ENCODE measurements at places on chromosomes 13 and 19.

- no peak for DNase-seq
Observed at GRCh38 chr19:4577020-4577782, 17.7 kb upstream of the SEMA6B start.

- no peak for DNase-seq
Observed at GRCh38 chr13:60146471-60146870, 17.3 kb downstream of the DIAPH3 start.

GRCh38 chr13:51249255-51249654 is 27.1 kb downstream of the FAM124A start:
- DNase-seq, result no peak

GRCh38 chr13:43665388-43665787 is 121.4 kb downstream of the ENOX1 start:
- no peak for DNase-seq

GRCh38 chr13:40445557-40445990 is 220.9 kb downstream of the FOXO1 start:
- DNase-seq, result peak; percentile 63

DNA sequence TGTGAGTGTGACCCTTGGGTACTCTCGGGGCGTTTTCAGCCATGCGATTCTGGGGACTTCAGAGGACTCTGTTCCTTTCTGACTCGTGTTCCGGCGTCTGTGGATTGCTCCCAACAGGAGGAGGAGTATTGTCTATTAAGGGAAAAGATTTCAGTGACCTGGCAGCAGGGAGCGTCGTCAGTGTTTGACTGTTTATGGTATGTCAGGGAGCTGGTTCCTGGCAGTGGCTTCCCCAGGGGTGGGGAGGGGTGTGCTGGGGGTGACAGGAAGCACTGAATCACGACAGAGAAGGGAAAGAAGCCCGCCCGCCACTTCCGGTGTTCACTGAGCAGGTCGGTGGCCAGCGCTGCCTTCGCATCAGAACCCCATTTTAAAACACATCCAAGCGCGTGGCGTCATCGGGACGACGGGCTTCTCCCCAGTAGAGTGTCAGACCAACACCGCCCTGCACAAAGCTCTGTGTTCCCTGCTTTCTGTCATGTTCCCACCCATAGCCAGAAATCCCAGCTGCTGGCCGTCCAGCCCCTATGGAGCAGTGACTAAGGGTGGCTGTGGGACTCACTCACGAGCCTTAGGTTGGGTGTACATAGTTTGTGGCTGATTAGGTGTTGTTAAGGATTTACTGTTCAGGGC is 33.8 kb downstream of the COL4A2 start:
- DNase-seq, result peak; percentile 64

DNA sequence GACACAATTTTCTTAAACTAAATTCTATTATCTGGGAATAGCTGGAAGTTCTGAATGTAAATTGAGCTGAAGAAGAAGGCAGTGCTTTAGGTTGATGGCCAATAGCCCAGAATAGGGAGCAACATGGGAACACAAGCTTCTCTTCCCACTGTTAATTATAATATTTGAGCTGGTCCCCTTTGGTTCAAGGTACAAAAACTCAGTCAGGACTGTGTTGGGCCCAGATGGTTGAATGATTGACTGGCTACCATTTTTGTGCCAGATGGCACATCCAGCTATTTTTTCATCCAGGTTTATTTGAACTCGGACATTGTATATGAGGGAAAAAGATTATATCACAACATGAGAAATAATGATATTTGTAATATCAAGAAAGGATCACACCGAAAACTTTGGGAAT is 458.9 kb downstream of the SLITRK1 start:
- DNase-seq, result no peak

- DNase-seq, result no peak
Observed at GRCh38 chr13:40637643-40638042, 28.8 kb downstream of the FOXO1 start.

DNA sequence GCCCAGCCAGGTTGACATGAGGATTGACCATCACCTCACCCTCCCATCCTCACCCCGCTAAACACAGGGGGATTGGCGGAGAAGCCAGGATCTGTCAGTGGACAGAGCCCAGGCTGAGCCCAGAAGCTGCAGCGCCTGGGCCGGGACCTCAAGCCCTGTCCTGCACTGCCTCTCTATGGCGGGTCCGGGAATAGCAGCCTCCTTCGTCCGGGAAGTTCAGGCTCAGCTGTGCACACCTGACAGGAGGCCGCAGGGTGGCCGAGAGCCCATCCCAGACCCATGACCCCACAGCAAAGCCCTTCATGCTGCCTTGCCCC is 67.8 kb downstream of the SPACA7 start:
- DNase-seq, result peak; percentile 63

- no peak for DNase-seq
Observed at GRCh38 chr13:47250146-47250545, 353.3 kb upstream of the HTR2A start.

GRCh38 chr19:35089554-35089953 is 26.1 kb upstream of the FXYD3 start:
- DNase-seq, result no peak

DNA sequence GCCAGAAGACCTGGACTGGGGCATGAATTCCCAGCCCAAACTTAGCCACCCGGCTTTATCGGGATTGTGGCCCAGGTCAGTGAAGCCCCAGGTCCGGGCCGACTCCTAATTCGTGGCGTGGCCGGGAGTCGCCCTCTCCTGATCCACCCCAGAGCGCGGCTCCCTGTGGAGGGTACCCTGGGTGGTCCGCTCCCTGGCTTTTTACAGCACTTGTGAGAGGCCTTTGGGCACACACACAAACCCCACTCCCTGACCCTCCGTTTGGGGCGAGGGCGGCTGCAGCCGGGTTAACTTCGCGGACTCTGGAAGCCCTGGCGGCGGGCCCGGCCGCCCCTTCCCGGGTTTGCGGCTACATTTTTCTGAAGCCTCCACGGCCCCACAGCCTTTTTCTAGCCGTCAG is 56.4 kb downstream of the ZNF568 start:
- DNase-seq, result no peak

- DNase-seq, result no peak
Observed at GRCh38 chr19:2436926-2437325, 9.5 kb upstream of the TIMM13 start.

DNA sequence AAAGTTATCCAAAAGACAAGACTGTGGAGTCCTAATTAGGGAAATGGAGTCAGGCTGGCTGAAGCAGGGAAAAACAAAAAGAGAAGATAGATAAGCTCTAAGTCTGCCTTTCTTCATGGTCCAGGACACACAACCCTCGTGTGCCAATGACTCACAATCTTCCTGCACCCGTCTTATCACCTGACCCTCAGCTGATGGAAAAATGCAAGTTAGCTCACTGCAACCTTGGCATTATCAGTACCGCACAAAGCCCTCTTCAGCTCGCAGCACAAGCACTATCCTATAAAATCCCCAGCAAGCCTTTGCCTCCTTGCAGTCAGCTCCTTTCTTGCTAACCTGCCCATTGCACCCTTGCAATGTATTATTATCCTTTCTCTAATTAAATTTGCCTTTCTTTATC is 4.3 kb downstream of the OR7A5 start:
- DNase-seq, result no peak

DNA sequence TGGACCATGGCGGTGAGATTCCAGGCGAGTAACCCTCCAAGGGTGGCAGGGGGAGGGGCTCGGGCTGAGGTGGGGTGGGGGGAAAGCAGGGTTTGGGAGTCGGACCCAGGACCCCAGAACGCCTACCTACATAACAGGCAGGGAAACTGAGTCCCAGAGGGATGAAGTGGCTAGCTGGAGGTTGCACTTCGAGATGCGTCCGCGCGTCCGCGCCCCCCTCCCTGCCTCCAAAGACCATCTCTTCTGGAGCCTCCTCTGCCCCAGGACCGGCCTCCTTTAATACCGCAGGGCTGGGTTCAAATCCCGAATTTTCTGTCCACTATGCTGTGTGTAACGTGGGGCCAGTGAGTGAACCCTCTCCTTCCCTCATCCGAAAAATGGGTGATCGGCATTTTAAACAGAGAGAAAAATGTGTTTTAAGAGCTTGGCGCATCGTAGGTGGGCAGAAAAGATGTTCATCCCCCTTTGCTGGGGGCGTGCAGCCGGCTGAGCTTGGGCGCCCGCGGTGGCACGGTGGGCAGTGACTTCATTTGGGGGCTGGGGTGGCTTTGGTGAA is 13.8 kb downstream of the TJP3 start:
- DNase-seq, result no peak

DNA sequence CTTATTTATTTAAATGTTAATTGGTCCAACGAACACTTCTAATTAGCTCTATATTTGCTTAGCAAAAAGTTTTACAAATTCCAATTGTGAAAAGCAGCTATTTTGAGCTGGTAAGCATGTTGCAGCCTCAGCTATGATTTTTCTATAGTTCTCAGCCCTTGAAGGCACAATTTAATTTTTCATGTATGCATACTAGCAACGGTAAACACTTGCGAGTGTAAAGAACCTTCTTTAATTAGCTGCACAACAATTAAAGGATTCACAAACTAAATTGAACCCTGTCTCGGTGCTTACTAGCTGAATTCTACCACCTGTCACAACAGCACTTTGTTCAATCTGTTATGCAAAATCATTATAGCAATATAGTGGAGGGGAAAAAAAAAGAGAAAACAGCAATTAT is 29.8 kb downstream of the ZNF536 start:
- DNase-seq, result no peak

GRCh38 chr19:33904681-33905080 is 108.0 kb downstream of the KCTD15 start:
- DNase-seq, result no peak

DNA sequence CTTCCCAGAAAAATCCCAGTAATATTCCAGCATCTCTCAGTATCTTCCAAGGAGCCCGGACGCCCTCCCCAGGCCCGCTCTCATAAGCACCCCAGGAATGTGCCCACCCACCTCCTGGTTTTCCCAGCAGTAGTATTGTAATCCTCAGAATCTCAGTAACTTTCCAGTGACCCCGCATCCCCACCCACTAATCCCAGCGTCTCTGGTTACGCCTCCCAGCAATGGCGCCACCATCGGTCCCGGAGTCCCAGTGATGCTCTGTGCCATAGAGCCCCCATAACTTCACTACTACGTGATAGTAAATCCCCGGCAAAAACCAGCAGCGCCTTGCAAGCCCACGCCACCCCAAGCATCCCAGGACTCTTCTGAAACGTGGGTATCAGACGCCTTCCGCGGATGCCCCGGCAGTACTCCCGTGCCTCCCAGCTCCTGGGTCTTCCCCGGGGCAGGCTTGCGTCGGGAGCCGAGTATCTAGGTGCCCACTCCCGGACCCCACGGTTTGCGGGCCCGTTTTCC is 928 bp upstream of the PNPLA6 start:
- DNase-seq, result no peak

DNA sequence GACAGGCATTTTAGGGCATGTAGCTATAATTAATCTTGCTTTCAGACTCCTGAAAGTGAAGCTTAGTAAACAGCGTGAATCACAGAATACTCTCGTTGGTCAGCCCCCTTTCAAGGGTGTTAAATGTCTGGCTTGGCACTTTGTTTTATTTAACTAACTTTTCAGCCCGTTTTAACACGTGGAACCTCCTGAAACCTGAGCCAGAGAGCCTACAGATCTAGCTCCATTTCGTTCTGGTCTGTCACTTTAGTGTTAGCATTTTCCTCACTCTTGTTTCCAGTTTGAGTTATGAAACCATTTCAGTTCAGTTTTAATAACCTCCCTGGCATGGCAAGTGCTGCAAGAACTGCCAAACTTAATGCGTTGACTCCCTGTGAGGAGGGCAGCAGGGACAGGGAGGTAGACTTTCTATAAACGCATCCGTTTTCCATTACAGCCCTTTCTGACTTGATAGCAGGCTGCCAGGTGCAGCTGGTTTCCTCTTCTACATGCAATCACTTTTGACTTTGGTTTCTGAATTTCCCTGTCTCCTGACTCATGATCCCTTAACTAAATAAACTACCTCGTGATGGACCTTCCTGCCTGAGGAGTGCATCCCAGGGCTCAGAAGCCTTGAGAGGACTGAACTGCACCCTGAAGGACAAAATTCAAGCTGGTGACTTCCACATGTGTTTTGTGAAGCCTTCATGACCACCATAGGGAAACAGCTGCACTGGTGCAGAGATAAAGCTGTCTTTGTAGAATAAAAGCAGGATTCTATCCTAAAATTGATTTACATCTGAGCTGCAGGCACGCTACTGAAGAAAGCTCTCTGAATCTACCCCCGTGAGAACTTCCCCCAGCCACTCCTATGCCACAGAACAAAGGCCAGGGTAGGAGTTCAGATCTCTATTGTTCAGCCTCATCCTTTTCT is 192.6 kb downstream of the DLEU7 start:
- peak; percentile 20 for DNase-seq

DNA sequence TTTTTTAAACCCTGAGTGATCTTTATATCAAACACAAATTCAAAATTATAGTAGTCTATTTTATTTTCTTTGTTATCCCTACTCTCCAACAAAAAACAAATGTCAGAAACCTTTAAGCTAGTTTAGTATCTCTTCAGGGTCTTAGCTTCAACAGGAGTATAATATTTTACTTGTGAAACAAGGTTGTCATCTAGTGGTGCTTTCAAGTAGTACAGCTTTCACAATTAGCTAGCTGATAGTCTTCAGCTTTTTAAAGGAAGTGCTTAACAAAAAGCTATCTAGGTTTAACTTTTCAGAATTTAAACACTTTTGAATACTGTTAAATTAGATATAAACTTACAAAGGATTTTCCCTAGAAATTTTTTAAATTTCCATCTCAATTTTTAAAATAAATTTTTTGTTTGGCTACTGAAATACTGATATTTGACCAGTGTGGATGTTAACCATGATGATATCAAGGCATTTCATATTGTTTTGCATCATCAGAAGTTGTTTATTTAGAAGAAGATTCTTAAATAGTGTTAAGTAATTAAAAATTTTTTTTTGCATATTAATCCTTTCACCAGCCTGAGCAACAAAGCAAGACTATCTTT is 34.2 kb downstream of the TDRD3 start:
- peak; percentile 69 for DNase-seq

- no peak for DNase-seq
Observed at GRCh38 chr13:37791699-37792098, 77.9 kb downstream of the TRPC4 start.

GRCh38 chr13:60398907-60399589 is 2.0 kb downstream of the TDRD3 start:
- DNase-seq, result no peak

GRCh38 chr13:80665792-80666333 is 324.9 kb upstream of the SPRY2 start:
- DNase-seq, result no peak

DNA sequence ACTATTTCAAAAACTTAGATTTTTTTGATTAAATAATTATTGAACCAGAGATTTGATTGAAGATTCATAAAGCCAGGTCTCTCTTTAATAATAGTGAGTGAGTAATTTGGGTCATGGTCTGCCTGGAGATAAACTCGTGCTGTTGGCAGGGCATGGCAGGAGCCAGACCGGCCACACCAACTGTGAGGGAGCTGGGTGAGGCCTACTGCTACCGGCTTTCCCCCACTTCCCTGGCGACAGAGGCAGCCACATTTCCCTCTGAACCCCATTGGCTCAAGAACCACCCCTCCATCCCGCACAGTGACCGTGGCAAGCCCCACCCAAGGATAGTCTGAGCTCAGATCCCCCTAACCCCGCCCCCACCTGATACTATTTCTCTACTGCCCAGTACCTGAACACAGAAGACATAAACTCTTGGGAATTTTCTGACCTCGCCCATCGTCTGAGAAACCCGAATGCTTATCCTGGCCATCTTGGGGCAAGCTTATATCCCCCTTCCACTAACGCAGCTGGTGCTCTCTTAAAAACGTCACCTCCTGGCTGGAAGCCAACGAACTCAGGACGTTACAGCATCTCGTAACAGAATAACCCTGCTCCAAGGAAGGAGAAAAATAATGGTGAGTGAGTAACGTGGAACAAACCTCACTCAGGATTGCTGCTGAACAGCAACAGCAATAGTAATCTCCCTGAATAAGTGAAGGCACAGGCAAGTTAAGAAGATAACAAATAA is 627.6 kb upstream of the PCDH9 start:
- DNase-seq, result no peak

Data from DMS153 (cell line).